NCI-H1694 treated with DMSO at 0.1 percent for 48 hours (cell line): ENCODE measurements at places on chromosomes 5 and 9.

DNA sequence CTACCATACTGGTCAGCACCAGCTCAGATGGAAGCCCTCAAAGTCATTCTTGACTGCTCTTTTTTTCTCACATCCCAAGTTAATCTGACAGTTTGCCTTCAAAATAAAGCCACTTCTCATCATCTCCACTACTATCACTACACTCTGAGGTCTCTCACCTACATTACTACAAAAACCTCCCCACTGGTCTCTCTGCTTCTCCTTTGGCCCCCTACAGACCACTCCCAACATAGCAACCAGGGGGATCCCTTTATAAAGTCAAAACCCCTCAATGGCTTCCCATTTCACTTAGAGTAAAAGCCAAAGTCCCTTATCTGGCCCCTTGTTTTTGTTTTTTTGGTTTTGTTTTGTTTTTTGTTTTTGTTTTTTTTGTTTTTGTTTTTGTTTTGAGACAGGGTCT lies 4.6 kb downstream of the ARAP3 start:
- DNase-seq, result no peak

DNA sequence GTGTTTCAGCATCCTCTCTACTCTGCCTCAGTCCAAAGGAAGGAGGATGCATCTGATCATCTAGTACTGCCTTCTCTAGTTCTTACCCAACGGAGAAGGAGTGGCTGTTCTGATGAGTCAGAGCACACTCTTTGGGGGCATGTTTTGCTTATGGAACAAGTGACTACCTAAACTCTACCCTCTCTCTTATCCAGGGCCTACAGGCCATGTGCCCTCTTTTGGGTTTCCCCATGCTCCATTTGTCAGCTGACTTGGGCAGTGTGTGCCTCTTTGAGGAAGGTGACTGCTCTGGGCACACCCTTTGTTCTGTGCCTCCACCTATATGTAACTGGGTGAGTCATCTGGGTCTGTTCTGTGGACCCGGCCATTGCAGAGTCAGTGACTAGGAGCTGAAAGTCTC lies 89.6 kb upstream of the BNC2 start:
- DNase-seq, result no peak

DNA sequence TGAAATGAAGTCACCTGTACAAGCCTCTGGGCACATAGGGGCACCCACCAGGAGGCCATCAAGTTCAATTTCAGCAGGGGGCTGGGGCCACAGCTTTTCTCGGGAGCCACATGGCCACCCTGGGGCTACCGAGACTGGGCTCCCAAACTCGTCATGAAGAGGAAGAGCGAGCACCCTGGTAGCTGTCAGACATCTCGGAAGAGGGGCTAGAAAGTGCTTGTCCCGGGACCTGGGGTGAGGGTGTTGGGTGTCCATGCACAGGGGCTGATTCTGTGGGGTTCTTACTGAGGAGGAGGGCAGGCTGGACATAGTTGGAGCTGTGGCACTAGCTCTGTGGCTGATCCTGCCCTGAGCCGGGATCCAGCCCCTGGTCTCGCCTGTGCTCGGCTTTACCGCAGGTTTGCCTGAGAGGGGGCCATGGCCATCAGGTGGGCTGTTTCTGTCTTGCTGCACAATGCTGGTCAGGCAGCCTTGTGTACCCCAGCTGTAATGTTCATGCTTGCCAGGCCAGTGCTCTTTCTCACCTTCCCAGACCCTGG lies 70.3 kb downstream of the PHF2 start:
- no peak for DNase-seq

GRCh38 chr5:93582677-93583438 lies at the start of gene NR2F1:
TSS of gene NR2F1 (plus strand) at chr5:93583222. CDS start at chr5:93585024, 1,802 bp downstream.
- peak; percentile 76 for DNase-seq

GRCh38 chr5:74040065-74040551 lies 414.1 kb downstream of the ARHGEF28 start:
- peak; percentile 79 for DNase-seq

- DNase-seq, result peak; percentile 44
Measured at GRCh38 chr5:146877783-146878475, 628 bp downstream of the PPP2R2B start.

GRCh38 chr9:105198865-105199264 lies 45.6 kb upstream of the SLC44A1 start:
- DNase-seq, result no peak

DNA sequence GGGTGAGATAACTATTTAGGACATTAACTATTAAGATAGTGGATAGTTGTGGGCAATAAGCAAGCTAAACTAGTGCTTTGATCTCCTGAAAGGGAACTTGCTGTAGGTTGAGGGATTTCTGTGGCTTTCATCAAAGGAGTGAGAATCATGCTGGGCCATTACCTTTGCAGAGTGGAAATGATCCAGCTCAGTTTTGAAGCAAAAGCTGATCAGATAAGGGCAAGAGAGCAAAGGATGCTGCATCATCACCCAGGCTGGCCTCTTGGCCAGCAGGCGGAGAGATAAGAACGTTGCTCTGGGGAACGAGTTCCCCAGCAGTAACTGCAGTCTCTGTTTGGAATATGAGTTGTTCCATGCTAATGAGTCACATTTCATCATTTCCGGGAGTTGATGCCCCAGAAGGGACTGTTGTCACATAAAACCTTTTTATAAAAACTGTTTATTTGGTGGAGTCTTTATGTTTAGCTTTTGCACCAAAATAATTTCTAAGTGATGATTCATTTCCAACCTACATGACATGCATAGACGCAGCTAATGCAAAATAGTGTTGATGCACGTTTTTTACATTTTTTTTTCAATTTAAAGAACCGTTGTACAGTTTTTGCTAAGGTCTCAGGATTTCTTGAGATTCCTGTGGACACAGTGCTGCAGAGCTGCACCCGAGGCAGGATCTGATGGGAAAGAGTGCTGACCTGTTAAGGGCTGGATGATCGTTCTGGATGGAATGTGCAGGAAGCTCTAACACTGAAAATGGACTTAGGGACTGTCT lies 99.3 kb downstream of the ACTBL2 start:
- no peak for DNase-seq

- no peak for DNase-seq
Measured at GRCh38 chr5:73256462-73256861, 83.5 kb downstream of the TMEM174 start.
